ENCODE measurements at places on chromosomes 16 and 17. TPM values are rescaled to one million over a fixed set of nuclear protein-coding genes. Genes with fewer than 3 reads are reported as not detected.

Gene MPO
- not detected for total RNA-seq

Gene C16orf95
- 4.1 TPM for total RNA-seq

Gene CFAP97D1
- total RNA-seq, result not detected

Gene KRTAP2-3
- not detected for total RNA-seq

Gene CD300E
- not detected for total RNA-seq

Gene CCL3
- not detected for total RNA-seq

Gene WWP2
- total RNA-seq, result 18.2 TPM

Gene NEUROD2
- total RNA-seq, result not detected

Measured in endothelial cell of coronary artery (primary cell).